Right lung (tissue), 10 donors: ENCODE measurements at places on chromosomes 6 and 20. TPM values are rescaled to one million over a fixed set of nuclear protein-coding genes. Genes with fewer than 3 reads are reported as not detected.

DNA sequence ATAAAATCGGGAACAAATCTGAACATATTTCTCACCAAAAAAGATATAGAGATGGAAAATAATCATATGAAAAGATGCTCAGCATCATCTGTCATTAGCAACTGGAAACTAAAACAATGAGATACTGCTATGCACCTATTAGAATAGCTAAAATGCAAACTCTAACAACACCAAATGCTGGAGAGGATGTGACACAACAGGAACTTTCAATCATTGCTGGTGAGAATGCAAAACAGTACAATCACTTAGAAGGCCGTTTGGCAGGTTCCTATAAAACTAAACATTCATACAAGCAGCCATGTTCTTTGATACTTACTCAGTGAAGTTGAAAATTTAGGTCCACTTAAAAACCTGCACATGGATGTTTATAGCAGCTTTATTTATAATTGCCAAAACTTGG lies 67.0 kb downstream of the FAM50B start:
- DNase-seq, result no peak

- no peak for DNase-seq
These were observed 233.6 kb downstream of the SMOC2 start for GRCh38 chr6:168674595-168674994.

DNA sequence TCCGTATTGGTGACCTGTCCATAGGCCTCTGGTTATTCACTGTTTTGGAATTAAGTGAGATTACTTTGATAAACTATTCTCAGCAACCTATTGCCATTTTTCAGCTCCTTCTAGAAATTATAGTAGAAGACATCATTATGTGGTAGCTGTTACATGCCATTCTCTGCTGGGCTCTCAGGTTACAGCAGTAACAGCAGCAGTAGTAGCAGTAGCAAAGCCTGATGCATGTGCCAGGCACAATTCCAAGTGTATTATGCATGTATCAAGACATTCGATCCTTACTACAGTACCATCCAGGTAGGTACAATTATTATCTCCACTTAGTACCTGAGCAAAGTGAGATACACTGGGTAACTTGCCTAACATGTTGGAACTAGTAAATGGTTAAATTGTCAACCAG lies 74.3 kb downstream of the RPS12 start:
- DNase-seq, result no peak

DNA sequence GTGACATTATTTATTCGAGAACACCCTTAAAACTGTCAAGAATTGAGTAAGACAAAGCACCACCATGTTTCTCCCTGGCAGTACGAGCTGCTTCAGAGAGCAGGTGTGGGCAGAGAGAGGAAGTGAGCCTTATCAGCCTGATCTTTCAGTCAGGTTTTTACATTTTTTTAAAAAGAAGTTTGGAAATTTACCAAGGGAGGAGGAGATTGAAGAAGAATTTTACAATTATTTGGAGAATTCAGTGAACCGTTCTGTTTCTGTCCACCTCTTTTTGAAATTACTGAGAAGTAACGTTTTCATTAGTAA lies 75.5 kb downstream of the ZDHHC14 start:
- no peak for DNase-seq

GRCh38 chr6:51147756-51148155 lies 329.1 kb downstream of the TFAP2B start:
- DNase-seq, result no peak

Gene IMPG1
- polyA plus RNA-seq, result 1.2 TPM
